ENCODE measurements at places on chromosomes 5 and 9.
A peak's percentile ranks its signal among the peaks of the same experiment; 100 is the strongest.

GRCh38 chr5:64594601-64595000 lies 88.8 kb downstream of the RGS7BP start:
- DNase-seq: no peak

GRCh38 chr5:158313733-158314464 lies 455.0 kb upstream of the CLINT1 start:
- DNase-seq: no peak

- DNase-seq: no peak
Observed at GRCh38 chr5:65819905-65820240, 97.9 kb downstream of the NLN start.

DNA sequence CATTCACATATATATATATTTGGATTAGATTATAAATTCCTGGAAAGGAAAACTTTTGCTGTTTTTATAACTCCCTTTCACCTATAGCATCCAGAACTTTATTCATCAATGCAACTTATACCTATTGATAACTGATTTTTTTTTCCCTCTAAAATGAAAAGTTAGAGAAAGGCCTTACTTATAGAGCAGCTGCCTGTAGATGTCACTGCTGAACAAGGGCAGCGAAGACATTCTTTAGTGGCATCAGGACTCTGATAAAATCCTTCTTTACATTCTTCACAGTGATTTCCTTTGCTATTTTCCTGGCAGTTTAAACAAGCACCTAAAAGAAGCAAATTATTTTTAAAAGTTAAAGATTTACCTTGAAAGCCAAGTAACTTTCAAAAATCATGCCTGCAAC lies 32.3 kb upstream of the CDK5RAP2 start:
- peak; percentile 35 for DNase-seq

DNA sequence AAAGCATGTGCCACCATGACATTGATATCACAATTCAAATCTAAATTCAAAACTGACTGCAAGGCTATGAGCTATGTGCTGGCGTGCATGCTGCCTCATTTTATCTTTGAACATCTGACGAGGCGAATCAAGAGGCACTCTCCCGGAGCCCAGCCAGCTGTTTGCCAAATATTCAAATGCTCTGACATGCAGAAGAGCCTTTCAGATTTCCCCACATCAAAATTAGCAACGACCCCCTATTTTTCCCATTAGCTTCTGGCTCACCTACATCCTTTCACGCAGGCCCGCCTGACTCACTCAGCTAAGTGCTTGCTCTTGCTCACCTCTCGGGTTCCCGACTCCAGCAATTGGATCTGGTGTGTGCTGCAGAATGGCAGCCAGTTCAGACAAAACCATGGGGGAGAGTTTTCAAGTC lies 159.0 kb downstream of the NR2F1-AS1 start:
- no peak for DNase-seq

GRCh38 chr5:141941307-141941706 lies 16.7 kb downstream of the PCDH12 start:
- DNase-seq: no peak

DNA sequence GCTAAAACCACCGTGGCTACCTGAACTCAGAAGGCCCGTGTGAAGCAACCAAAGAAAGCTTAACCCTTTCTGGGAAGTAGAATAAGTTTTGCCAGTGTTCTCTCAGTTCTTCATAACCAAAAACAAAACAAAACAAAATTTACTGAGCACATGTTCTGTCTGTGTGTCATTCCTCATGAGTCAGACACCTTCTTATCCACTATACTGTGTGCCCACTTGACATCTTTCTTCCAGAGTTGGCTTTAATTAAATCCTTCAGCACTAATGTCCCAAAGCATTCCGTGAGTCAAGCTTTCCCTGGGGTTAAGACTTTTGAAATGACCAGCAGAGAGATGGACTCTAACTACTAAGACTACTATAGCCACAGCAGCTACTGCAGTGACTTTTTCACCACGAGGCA lies 61.3 kb downstream of the GLIS3 start:
- DNase-seq: peak; percentile 47

- DNase-seq: no peak
Observed at GRCh38 chr5:64603676-64604075, 86.6 kb upstream of the SHISAL2B start.

- no peak for DNase-seq
Observed at GRCh38 chr9:14956208-14956607, 46.0 kb upstream of the FREM1 start.

DNA sequence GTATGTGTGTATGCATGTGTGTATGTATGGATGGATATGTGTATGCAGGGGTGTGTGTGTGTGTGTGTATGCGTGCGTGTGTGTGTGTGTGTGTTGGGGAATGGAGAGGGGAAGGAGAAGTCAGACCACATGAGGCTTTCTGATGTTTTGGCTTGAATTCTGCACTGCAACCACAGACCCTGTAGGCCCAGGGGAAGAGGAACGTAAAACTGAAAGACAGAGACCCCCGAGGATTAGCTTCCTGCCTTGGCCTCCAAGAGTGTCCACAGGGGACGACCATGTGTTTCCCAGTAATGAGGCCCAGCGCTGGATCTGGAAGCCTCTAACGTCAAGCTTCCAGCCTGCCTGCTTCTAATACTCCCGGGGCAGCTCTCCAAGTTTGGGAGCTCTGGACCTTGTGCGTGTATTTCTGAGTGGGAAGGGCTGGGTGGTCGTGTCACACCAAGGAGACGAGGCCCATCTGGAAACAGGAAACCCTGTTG lies 5.8 kb downstream of the DCANP1 start:
- no peak for DNase-seq

- DNase-seq: no peak
Observed at GRCh38 chr5:119860463-119860862, 231.1 kb downstream of the FAM170A start.

DNA sequence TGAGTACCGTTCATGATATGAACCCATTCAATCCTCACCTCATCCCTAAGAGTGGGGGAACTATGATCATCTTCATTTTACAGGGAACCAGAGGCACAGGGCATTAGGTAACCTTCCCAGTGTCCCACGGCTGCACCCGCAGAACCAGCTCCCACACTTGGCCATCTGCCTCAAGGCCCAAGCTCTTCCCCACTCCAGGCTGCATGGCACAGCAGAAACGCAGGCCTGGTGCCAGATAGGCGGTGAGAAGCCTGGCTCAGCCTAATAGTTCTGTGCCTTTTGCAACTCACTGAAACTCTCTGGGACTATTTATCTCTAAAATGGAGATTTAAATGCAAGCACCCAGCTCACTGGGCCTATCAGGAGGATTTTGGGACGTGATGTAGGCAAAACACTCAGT lies 90.8 kb upstream of the ZNF618 start:
- no peak for DNase-seq

DNA sequence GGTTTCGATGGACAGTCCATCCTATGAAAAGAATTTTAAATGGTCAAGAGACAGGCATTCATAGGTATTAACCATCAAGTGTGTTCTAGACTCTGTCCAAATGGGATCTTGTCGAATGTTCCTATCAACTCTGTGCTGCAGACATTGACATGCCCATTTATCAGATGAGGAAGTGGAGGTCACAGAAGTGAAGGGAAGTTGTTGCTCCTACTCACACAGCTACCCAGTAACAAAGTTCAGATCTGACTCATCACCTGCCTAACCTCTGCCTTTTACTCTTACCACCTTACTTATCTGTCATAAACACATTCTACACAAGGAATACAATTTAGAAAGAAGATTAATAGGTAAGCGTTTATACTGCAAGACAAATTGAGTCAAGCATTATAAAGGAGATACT lies 426.2 kb upstream of the BRINP1 start:
- no peak for DNase-seq

GRCh38 chr9:128056887-128057723 lies 10.0 kb downstream of the NAIF1 start:
- no peak for DNase-seq

DNA sequence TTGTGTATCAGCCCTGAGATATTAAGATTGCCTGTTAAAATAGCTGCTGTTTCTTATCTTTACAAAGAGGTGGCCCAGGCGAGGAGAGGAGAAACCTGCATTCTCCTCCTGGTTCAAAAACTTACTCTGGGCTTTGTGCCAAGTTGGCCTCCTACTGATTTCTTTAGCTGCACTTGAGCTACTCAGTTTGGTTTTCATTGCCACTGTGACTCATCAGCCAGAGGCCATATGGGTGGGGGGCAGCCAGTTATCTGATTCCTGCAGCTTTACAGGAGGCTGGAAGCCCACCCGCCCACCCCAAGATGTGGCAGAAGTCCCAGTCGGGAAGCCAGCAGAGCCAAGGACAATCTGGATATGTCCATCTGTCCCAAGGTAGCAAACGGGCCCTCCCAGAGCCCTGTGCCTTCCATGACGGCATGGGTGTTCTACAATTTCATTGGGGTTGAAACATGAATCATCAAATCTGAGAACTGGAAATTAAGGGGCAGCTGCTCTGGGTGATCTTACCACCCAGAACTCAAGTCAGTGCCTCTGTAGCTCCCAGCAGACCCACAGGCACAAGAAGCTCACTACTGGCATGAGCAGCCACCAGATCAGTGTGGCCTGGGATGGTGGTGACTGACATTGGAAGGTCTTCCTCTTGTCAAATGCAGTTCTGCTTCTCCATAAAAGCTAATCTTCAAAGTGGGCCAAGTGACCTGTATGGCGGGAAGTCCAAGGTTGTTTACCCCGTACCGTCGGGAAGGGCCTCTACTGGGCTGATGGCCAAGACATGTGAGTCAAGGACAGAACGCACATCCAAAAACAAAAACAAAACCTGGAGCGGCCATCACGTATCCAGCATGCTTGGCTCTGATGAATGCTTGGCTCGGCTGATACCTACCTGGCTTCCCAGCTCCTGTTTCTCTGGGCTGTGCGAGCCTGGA lies 15.6 kb downstream of the FCN2 start:
- peak; percentile 94 for DNase-seq

GRCh38 chr5:14167211-14167845 lies 24.2 kb downstream of the TRIO start:
- DNase-seq: peak; percentile 61

DNA sequence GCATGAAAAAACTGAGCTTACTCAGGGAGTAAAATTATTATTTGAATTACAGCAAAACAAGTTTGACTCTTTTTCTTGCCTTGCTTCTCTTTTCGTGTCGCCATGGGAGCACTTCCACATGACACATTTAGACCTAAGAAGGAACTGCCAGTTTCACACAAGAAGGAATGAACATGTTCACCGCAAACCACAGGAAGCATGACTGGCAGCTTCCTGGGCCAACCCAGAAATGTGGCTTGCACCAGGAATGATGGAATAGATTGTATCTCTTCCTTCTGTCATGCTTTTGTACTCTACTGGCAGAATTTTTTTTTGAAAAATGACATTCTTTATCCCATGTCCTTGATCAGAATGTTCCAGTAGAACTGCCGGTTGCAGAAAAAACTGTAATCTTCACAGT lies 32.9 kb upstream of the MAN2A1 start:
- peak; percentile 80 for DNase-seq

DNA sequence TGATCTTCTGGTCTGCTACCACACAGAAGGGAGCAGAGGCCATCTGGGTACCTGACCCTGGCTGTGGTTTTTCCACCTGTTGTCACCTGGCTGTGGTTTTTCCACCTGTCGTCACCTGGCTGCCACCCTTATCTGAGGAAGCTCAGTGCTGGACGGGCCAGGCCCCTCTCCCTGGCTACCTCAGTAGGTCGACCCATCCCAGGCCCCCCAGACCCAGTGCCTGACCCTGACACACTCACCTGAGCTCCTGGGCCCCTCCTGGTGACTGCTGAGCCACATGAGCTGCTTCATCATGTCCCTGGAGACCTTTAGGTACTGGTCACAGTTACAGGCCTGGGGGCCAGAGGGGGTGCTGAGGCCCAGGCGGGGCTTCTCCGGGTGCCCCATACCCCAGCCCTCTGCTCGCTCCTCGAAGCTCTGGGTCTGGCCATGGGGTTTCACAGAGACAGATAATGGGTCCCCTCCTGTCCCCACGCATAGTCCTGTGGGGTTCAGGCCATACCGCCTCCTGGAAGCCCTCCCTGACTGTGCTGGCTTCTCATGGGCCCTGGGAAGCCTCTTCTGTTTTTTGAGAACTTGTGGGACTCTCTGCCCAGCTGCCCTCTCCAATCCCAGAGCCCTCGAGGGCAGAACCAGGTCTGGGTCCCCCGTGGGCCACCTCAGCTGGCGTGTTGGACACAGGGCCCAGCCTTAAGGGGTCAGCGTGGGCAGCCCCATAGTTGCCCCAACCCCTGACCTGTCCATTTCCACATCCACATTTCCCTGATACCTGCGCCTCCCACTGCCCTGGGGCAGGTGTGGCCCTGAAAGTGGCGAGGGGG lies 7.5 kb upstream of the NRARP start:
- DNase-seq: no peak

- DNase-seq: no peak
Observed at GRCh38 chr5:124394700-124395245, 351.7 kb downstream of the ZNF608 start.

- no peak for DNase-seq
Observed at GRCh38 chr5:153960269-153961215, 78.2 kb downstream of the FAM114A2 start.

DNA sequence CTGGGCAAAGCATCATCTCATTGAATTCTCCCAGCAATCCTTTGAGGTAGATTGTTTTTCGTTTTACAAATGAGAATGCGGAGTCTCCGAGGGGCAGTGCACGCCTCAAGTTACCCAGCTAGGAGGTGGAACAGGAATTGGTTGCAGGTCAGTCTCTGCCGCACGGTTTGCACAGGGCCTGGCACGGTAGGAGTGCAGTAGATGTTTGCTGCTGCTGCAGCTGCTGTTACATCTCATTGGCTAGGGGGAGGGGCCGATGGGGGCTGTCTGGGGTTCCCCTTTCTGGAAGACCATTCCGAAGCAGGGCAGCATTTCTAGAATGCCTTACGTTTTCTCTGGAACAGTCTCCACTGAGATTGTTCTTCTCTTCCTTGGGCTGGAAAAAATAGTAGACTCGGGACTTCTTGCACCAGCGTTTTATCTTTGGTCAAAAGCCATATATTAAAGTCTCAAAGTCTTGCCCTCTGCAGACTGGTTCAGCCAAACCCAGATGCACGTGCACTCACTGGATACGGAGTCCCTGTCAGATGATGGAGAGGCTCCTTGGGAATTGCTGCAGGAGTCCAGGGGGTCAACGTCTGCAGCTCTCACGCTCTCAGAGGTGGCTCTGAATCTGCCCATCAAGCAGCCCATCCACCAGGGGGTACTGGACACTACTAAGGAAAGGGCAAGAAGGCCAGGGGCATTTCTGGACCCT lies 1.2 kb downstream of the USP20 start:
- no peak for DNase-seq

- DNase-seq: no peak
Observed at GRCh38 chr5:132499440-132500243, 9.1 kb upstream of the IRF1 start.

DNA sequence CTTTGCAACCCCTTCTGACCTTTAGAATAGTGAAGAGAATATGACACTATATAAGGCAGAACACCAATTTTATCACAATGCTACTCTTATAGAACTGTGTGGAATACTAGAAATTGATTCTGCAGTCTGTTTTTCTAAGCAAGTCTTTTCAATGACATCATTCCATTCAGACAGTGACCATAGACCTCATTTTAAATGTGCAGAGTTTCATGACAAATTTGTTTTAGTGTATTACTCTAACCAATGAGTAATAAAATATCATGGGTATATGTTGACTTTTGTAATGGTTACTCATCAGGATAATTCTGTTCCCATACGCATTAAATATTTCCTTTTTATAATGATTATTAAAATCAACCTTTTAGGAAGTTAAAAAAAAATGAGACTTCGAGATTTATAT lies 219.9 kb downstream of the COX7C start:
- DNase-seq: no peak

- no peak for DNase-seq
Observed at GRCh38 chr5:86439593-86440110, 178.1 kb upstream of the COX7C start.
